ENCODE measurements at places on chromosomes 13 and 19.

DNA sequence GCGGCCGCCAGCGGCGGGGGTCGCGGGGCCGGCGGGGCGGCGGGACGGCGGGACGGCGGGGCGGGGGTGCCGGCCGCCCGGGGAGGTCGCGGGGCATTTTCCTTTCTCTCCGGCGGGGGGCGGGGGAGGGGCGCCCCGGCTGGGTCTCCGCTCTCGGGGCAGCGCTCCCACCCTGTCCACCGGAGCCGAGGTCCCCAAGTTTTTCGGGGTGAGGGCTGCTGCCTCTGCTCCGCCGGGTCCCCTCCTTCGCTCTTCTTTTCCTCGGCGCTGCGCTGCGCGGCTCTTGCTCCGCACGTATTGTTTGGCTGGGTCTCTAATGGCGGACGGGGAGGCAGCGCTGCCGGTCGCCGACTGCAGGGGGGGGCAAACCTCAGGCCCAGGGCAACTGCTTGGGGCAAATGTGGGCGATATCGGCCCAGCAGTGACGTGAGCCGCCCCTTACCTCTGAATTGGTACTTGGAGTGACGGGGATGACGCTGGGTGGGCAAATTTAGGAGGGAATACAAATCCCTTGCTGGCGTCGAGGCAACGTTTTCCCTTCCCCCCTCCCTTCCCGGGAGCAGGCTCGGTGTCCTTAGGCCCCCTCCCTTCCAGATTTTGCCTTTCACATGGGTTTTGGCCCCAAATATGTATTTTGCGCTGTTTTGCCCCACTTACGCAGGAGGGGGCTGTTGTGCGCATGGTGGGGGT, 759 bp downstream of the ZMYM2 start:
- DNase-seq = peak; percentile 55

GRCh38 chr13:35836446-35836845, 294.7 kb downstream of the DCLK1 start:
- DNase-seq = no peak

DNA sequence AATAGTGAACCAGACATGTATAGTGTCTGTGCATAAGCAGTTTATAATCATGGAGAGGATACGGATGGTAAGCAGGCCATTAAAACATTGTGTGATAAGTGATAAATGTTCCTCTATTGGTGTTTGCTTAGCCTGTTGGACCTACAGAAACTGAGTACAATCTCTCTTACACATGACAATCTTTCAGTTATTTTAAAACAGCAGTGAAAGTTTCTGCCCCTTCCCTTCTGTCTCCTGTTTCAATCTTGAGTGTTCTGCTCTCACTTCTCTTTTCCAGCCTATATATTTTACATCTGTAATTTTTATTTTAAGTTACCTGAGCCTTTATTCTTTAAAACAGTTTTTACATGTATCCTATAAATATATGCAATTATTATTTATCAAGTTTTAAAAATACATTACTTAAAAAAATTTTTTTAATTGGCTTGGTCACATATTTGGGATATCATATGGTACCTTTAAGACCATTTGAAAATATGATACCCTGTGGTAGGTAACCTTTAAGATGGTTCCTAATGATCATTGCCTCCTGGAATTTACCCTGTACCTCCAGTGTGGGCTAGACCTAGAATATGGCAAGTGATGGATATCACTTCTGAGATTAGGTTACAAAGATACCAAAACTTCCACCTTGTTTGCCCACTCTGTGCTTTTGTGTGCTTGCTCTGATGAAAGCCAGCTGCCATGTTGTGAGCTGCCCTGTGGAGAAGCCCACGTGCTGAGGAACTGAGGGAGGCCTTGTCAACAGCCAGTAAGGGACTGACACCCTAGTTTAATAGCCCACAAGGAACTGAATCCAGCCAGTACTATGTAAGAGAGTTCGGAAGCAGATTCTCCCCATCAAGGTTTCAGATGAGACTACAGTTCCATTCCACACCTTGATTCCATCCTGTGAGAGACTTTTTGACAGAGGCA, 99.3 kb downstream of the DHRS12 start:
- DNase-seq = no peak

- no peak for DNase-seq
Measured at GRCh38 chr13:29791508-29791907, 58.9 kb downstream of the UBL3 start.

DNA sequence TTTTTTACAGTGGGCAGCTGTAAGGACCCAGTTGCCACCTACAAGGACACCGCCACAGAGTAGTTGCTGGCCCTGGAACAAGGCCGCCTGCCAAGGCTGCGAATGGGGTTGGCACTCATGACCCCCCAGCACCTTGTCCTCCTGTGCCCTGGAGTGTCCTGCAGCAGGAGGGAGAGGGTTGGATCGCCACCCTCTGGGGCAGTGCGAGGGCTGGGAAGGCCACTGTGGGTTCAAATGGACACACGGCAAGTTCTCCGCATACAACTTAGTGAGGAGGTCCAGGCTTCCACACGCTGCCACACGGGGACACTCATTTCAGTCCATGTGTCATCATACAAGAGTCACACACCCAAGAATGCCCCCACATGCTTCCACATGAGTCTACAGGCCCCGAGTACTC, 978 bp downstream of the KLK8 start:
- no peak for DNase-seq

GRCh38 chr13:100887729-100888151, 213.1 kb upstream of the TMTC4 start:
- DNase-seq = no peak

DNA sequence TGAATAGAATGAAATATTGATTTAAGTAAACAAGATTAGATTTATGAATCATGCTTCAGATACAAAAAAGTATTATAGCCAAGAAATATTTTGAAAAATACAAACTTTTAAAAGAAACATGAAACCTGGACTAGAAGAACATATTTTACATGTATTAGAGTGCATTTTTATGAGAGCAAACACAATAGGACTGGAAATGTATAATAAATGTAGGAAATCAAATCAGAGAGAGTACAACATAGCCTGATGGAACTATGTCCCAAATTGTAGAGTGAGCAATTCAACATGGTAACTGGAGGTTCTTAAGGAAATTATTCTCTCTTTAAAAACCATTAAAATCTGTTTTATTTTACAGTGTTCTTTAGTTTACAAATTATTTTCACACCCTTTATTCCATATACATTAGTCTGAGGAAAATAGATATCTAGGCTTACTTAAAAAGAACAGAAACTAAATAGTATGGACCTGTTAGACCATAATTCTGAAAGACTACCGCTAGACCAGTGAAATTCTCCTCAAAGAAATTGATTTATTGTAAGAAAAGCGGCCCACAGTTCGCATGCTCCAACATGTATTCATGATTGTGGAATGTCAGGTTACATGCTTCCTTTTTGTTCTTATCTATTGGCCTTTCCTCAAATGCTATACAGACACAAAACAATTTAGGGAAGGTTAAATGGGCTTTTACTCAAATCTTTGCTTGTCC, 1526.5 kb upstream of the SLC10A2 start:
- DNase-seq = no peak

GRCh38 chr13:106548064-106548696, 12.7 kb upstream of the EFNB2 start:
- DNase-seq = no peak

GRCh38 chr13:41364043-41364442, 53.0 kb downstream of the NAA16 start:
- no peak for DNase-seq

GRCh38 chr13:22589880-22590279, 590.9 kb upstream of the SGCG start:
- no peak for DNase-seq

DNA sequence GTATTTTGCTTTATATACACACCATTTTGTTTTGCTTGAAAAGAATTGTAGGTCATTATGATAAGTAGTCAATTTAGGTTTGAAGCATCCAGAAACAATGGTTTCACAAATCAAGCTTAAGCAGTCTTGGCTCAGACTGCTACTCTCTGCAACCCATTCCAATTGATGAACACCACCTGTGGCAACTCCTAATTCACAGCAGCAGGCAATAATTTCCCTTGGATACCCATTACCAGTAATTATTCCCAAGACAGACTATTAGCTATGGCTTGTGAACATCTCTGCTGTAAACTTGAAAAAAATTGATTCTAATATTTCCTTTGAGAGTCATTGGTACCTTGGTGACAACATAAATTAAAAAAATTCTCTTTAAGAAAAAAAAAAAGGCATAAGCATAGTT, 299.3 kb upstream of the SLITRK6 start:
- no peak for DNase-seq

DNA sequence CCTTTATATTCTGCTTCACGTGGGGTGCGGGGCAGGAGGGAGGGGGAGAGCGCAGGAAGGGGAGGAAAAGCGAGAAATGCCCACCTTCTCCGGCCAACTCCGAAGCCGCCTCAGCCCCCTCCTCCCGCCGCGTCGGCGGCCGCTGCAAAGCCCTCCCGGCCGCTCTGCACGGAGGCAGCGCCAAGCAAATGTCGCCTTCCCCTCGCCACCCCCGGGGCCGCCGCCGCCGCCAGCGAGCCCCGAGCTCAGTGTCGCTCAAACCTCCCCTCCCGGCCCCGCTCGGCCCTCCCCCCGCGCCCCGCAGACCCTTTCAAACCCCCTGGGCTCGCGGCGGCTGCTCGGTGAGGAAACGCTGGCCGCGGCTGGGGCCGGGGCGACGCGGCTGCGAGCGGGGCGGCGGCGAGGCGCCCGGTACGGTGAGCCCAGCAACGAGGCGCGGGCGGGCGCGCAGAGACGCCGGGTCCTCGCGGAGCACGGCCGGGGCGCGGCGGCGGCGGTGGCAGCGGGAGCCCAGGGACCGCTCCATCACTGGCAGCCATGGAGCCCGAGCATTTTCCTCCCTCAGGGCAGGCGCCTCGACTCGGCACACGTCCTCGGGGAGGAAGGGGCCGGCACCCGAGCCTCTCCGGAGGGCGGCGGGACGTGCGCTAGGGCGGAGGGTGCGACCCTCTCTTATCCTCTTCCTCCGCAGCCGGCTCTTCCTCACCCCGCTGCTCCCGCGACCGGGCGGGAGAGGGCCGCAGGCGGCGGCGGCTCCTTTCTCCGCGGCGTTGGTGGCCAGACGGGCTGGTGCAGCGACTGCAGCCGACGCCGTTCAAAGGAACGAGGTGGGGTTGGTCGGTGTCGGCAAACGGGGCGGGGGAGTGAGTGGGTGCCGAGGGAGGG, 463 bp upstream of the TSC22D1 start:
- DNase-seq = peak; percentile 30

DNA sequence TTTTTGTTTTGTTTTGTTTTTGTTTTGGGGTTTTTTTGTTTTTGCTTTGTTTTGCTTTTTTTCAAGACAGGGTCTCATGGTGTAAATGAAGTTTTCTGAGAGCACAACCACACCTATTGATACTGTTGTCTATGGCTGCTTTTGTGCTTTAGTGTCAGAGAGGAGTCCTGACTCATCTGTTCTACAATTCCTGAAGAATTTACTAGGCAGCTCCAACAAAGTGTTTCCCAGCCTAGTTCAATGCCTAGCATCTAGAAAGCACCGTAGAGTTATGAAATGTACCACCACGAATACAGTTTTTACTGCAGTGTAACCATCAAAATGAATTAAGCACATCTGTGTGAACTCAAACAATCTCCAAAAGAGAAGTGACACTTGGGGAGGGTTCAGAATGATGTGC, 21.2 kb downstream of the SAFB start:
- no peak for DNase-seq

GRCh38 chr13:34591129-34591528, 350.9 kb upstream of the NBEA start:
- DNase-seq = no peak

DNA sequence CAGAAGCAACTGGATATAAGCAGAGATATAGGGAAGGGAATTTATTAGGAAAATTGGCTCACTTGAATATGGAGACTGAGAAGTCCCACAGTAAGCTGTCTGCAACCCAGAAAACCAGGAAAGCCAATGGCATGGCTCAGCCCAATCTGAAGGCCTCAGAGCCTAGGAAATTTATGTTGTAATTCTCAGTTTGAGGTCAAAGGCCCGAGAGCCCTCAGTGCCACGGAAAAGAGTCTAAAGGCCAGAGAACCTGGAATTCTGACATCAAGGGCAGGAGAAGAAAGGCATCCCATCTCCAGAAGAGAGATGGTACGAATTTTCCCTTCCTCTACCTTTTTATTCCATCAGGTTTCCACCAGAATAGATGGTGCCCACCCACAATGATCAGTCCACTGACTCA, 20.1 kb upstream of the RXFP2 start:
- DNase-seq = no peak

DNA sequence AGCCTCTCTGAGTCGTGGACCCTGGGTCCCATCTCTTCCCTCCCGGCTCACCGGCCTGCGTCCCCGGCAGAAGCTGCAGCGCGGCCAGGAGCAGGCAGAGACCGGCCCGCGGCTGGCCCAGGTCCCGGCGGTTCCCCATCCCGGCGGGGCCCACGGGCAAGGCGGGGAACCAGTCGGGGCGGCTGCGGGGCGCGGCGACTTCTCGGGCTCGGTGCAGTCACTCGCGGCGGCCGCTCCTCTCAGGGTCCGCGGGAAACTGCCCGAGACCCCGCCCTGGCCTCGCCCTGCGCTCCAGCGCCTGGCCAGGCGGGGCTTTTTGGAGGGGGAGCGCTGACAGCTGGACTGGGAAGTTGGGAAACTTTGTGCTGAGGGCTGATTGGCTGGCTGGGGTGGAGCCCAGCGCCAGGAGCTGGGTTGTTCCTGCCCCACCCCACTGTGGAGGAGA, at the start of gene COL5A3:
COL5A3 (minus strand) TSS at position 258 of the 445 bp plus-strand sequence; CDS start at position 139, 119 bp downstream.
- DNase-seq = no peak

GRCh38 chr19:7674010-7675005, 2.6 kb upstream of the MCEMP1 start:
- no peak for DNase-seq

GRCh38 chr13:40874138-40874779, 84.8 kb downstream of the SLC25A15 start:
- no peak for DNase-seq

GRCh38 chr13:23963184-23963931, 66.1 kb upstream of the C1QTNF9B start:
- no peak for DNase-seq

DNA sequence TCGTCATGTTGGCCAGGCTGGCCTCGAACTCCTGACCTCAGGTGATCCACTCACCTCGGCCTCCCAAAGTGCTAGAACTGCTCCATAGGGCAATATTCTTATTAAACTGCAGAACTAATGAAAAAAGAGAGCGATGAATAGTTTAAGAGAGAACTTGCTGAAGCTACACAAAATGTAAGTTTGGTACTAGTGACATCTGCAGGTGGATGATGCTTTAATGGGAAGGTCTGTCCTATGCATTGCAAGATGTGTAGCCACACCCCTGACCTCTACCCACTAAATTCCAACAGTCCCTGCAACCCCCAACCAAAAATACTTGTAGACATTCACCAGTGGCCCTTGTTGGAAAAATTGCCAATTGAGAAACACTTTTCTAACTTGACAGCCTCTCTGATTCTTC, 117.8 kb downstream of the NALCN start:
- DNase-seq = no peak

DNA sequence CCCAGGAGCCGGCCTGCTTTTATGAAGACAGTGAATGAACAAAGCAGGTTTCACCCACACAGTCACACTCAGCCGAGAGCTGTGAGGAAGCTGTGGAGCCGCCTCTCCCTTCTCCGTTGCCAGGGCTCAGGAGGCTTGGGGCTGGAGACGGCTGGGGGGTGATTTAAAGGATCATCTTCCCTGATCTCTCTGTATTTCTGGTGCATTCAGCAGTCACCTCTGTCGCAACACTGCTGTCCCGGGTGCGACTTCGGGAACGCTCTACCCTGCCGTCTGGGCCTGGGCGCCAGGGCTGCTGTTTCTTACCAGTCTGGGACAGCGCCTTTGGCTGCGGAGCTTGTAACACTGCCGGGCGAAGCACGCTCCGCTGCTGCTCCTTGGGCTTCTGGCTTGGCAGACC, 18.1 kb downstream of the CAPS start:
- DNase-seq = no peak
